ENCODE measurements at places on chromosomes 7 and 10.

- no peak for DNase-seq
These were observed 11.6 kb upstream of the ADCK2 start for GRCh38 chr7:140661124-140661523.

- DNase-seq, result no peak
These were observed 221.4 kb upstream of the PITRM1 start for GRCh38 chr10:3393958-3394357.

DNA sequence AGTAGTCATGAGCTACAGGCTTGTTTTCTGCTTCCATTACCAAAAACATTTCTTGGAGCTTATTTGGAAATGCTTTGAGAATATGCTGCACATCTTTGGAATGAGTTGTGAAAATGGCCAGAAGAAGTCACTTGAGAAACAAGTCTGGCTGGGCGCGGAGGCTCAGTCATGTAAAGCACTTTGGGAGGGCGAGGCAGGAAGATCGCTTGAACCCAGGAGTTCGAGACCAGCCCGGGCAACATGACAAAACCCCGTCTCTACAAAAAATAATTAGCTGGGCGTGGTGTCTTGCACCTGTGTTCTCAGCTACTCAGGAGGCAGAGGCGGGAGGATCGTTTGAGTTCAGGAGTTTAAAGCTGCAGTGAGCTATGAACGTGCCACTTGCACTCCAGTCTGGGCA is 882 bp upstream of the CHCHD1 start:
- no peak for DNase-seq

DNA sequence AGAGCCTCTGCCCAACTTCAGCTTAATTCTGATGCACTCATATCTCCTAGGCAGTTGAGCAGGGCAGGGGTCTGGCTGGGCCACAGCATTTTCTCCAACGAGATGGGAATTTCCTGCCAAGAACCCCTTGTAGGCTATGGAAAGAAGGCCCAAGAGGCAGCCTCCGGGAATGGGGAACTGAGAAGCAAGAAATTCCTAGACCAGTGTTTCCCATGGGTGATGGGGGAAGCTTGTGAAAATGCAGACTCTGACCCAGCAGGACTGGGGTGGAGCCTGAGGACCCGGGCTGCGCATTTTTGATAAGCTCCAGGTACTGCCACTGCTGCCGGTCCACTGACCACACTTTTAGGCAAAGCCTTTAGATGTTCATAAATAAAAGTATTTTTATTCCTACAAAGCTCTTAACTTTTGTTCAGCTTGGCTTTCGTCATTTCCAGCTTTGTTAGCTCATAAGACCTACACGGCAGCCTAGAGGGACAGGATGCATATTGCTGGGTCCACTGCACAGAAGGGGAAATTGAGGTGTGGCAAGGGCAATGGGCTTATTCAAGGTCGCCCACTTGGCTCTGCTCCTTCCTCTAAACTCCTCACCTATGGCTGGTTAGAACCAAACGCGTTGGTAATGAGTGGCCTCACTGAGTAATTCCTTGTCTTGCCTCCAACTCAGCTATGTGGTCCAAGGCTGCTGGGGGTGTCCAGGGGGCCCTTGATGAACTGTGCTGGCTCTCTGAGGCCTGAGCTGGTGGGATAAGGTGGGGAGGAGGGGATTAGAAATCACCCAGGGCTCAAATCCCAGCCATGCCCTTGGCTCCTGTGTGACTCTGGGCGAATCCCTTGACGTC is 29.5 kb downstream of the ZCCHC24 start:
- no peak for DNase-seq

GRCh38 chr10:65907199-65907712 is 1018.6 kb upstream of the LRRTM3 start:
- no peak for DNase-seq

All from cortex of kidney (tissue), 1 donor.